BE2C (cell line): ENCODE measurements at places on chromosomes 1 and 21.

- peak; percentile 44 for DNase-seq
Observed at GRCh38 chr1:159211331-159212136, 6.9 kb downstream of the ACKR1 start.

DNA sequence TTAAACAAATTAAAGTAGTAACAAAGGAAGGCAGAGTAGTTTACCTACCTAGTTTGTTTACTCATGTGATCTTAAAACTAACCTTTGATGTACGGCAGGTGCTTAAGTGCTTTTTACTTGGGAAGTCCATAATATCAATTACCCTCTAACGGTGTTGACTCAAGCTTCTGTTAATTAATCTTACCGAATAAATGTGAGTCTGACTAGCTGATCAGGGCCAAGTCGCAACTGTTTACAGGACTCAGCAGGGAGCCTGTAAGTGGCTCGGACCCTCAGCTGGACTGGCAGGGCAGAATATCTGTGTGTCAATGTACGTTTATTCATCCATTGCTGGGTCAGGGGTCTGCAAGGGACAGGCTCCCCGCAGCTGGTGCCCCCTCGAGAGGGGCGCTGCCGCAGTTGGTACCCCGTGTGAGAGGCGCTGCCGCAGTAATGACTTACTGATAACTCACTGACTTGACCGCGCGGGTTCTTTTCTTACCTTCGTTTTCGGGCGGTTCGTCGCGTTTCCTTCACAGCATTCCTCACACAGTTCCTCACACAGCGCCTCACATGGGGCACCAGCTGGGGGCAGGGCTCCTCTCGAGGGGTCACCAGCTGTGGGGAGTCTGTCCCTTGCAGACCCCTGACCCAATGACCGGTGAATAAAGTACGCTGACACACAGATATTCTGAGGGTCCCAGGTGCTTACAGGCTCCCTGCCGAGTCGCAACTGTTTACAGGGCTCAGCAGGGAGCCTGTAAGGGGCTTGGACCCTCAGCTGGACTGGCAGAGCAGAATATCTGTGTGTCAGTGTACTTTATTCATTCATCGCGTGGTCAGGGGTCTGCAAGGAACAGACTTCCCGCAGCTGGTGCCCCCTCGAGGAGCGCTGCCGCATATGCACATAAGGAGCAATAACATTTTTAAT, 3.0 kb downstream of the FMO1 start:
- DNase-seq: peak; percentile 61

- no peak for DNase-seq
Observed at GRCh38 chr1:2391931-2392509, 379 bp downstream of the RER1 start.

DNA sequence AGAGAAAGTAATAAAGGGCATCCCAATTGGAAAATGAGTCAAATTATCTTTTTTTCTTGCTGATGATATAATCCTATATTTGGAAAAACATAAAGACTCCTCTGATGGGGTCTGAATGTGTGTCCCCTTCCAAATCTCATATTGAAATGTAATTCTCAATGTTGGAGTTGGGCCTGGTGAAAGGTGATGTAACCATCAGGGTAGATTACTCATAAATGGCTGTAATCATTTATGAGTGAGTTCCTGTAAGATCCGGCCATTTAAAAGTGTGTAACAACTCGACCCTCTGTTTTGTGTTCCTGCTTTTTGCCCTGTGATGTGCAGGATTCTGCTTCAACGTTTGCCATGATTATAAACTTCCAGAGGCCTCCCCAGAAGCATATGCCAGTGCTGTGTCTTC, 44.3 kb upstream of the MAP1LC3C start:
- DNase-seq: no peak

DNA sequence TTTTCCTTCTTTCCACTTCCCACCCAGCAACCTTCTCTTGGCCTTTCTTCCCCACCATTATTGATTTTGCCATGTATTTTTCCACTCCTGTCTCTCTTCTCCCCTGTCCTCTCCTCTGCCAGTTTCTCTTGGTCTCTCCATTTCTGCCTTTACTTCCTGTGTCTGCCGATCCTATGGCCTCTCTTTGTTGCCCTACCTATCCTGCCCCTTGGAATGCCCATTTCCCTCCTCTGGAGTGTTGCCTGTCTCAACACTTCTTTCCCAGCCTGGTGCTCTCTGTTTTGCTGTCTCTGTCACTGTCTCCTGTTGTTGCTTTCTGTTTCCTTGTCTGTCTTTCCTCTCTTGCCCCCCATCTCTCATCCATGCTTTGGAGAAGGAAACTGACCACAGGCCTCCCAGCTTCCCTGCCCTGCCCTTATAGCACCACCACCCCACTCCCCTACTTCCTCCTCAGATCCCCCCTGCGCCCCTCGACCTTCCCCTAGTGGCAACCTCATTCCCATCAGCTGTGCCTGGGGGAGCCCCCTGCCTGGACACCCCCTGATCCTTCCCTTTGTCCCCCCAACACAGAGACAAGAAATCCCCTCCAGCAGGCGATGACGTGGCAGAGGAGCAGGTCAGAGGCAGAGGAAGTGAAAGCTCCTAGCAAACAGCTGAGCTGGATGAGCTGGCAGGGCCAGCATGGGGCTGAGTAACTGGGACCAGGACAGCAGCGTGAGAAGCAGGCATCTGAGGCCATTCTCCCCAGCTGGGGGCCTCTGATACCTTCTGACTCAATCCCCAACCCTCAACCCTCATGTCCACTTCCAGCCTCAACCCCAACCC, 6.6 kb upstream of the ETV3L start:
- DNase-seq: no peak

GRCh38 chr1:208374391-208374941, 130.3 kb upstream of the PLXNA2 start:
- peak; percentile 79 for DNase-seq

DNA sequence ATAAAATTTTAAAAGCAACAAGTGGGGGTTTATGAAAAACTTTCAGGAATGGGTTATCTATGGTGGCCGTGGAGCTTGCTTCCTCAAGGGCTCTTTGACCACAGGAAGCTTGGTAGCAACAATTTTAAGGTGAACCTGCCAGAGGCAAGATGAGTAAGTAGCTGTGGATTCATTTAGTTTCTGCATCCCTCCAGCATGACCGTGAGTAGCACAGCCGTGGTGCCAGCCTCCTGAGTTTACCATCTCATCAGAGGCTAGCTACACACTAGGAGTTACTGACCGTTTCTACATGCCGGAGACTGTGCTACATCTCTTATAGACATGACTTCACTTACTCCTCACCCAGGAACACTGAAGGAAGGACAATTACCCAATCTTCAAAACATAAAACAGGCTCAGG, 30.1 kb upstream of the PLEKHG5 start:
- DNase-seq: no peak

GRCh38 chr21:38140207-38140903, 116.4 kb upstream of the KCNJ15 start:
- peak; percentile 9 for DNase-seq

GRCh38 chr21:46661642-46662366, 26.3 kb downstream of the PRMT2 start:
- no peak for DNase-seq

- DNase-seq: peak; percentile 47
Observed at GRCh38 chr21:42463861-42464515, 32.0 kb downstream of the RSPH1 start.

DNA sequence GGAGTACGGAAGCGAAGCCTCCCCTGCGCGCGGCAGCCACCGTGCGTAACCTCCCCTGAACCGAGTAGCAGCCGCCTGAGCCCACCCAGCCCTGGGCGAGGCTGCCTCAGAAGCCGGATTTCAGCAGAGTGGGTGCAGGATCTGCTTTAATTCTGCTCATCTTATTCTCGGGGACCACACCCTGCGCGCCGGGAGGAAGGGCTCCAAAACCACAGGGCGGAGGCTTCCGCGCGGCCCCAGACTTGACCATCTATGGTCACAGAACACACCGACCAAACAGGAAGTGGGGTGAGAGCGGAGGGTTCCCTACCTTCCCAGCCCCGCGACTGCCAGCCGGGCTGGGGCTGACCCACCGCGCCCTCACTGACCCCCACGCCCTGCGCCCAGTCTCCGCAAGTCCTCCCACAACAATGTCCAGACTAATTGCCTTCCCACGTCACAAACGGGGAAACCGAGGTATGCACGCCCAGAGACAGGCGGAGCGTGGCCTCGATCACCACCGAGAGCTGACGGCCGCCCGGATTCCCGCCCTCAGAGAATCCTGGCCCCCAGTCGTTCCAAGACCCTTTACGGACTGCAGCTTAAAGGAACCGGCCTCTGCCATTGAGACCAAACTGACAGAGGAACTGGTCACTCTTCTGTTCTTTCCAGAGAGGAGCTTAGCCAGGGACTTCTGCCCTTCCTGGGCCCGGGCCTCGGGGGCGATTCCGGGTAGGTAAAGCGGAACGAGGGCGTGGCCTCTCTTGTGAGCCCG, 595 bp upstream of the CAP1 start:
- peak; percentile 51 for DNase-seq

GRCh38 chr1:205344066-205344928, 12.4 kb downstream of the KLHDC8A start:
- peak; percentile 55 for DNase-seq

DNA sequence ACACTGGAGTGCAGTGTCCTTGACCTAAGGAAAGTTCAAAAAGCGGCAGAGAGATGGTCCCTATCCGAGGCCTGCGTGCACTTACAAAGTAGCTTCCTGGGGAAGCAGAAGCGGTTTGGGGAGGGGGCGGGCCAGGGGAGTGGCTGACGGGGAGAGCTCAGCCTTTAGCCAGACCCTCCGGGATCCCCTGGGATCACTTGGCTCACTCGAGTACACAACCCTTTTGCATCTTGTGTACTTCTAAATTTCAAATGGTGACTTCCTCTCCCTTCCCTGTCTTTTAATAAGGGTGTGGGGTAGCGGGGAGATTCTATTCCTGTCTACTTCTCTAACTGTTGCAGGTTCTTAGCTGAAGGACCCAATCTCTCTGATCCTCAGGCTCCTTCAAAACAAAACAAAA, 18.1 kb upstream of the SNX27 start:
- peak; percentile 43 for DNase-seq

DNA sequence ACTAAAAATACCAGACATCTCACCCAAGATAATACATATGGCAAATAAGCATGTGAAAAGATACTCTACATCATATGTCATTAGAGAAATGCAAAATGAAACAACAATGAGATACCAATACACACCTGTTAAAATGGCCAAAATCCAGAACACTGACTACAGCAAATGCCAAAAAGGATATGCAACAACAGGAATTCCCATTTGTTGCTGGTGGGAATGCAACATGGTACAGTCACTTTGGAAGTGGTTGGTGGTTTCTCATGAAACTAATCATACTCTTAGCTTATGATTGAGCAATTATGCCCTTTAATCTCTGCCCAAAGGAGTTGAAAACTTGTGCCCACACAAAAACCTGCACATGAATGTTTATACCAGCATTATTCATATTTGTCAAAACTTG, 6.4 kb upstream of the RGS2 start:
- DNase-seq: no peak

DNA sequence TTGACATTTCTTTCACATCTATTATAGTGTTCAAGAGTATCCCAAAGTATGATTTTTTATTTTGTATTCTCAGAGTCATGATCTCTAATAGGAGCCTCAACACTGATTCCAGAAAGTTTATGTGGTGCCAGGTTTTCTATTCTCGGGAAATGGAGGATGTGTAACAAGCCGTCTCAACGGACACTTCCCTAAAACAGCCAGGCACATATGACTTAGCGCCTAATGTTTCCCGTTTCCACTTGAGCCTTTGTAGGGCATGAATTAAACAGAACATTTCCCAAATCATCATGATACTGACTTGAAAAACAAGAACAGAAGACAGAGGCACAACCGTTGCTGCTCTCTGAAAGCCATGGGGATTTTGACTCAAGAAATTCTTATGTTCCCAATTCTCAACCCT, 8.0 kb downstream of the CYYR1 start:
- DNase-seq: no peak

- DNase-seq: no peak
Observed at GRCh38 chr21:15567191-15567590, 162.6 kb upstream of the USP25 start.

- DNase-seq: no peak
Observed at GRCh38 chr21:41625428-41625827, 117.5 kb upstream of the TMPRSS2 start.

GRCh38 chr1:17673329-17674072, 81.6 kb upstream of the ACTL8 start:
- DNase-seq: no peak

DNA sequence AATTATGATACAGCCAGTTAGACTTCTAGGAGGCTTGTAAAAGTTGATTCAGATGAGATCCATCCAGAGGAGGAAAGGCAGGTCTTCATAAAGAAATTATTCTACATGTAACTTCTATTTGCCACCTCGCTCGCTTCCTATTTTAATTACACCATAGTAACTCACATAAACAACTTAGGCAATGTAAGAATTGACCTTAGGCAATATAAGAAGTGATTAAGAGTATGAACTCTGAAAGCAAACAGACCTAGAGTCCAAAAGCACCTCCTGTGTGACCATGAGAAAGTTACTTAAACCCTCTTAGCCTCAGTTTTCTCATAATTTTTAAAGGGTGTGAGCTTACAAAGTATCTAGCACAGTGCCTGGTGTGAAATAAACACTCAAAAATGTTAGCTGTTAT, 192.7 kb upstream of the NFIA start:
- no peak for DNase-seq

- no peak for DNase-seq
Observed at GRCh38 chr1:184022668-184023067, 14.9 kb downstream of the COLGALT2 start.

- DNase-seq: no peak
Observed at GRCh38 chr1:1062348-1063163, 11.6 kb downstream of the RNF223 start.

GRCh38 chr1:4171480-4172450, 271.7 kb upstream of the C1orf174 start:
- no peak for DNase-seq

DNA sequence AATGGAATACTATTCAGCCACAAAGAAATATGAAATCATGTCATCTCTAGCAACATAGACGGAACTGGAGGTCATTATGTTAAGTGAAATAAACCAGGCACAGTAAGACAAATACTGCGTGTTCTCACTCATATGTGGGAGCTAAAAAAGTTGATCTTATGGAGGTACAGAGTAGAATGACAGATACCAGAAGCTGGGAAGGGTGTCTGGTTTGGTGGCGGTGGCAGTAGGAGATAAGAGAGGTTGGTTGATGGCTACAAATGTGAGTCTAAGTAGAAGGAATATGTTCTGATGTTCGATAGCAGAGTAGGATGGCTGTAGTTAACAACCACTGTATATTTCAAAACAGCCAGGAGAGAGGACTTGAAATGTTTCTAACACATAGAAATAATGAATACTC, 121.6 kb downstream of the PLPPR4 start:
- DNase-seq: peak; percentile 64

DNA sequence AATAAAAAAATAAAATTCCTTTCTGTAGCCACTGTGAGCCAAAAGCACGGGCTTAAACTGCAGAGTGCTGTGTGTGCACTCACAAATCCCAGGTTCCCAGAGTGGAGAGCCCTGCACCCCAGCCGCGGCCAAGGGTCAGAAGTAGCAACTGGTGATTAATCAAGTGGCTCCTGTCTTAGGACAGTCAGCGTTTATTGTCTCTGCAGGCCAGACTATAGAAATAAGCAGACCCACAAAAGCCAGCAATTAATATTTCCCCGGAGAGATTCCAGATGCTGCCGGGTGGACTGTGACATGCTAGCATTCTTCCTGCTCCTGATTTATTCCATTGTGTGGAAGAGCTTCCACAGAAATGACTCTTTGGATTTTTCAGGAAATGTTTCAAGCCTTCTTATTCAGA, 412.2 kb downstream of the KIF26B start:
- peak; percentile 88 for DNase-seq
